ENCODE measurements at places on chromosomes 5 and 9.

DNA sequence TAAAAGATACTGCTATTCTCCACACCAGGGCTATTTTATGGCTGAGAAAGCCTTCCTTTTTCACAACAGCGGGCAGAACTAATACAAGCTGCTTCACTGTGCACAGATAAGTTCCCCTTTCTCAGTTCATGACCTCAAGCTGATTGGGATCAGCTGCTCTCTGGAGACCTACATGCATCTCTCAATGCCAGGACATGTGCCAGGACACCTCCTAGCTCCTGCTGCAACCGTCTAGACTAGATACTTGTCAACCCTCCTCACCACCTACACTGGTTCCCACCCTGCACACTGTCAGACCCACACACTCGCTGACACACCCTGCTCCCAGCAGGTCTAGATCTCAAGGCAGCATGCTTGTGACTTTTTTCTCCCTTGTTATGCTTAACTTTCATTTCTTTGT, 39.8 kb downstream of the STARD4 start:
- peak; percentile 40 for DNase-seq

GRCh38 chr9:135156525-135157510, 69.3 kb downstream of the OLFM1 start:
- peak; percentile 25 for DNase-seq

- DNase-seq, result no peak
These were observed 21.5 kb downstream of the SERINC5 start for GRCh38 chr5:80234116-80234948.

GRCh38 chr5:135993335-135993879, 35.4 kb upstream of the TGFBI start:
- no peak for DNase-seq

GRCh38 chr5:52799358-52799982, 11.8 kb downstream of the ITGA1 start:
- DNase-seq, result peak; percentile 41

- DNase-seq, result peak; percentile 17
These were observed 13.9 kb upstream of the FNIP1 start for GRCh38 chr5:131810510-131811249.

GRCh38 chr9:14488421-14489190, 174.7 kb upstream of the NFIB start:
- no peak for DNase-seq
